ENCODE measurements at places on chromosomes 2 and 18.

DNA sequence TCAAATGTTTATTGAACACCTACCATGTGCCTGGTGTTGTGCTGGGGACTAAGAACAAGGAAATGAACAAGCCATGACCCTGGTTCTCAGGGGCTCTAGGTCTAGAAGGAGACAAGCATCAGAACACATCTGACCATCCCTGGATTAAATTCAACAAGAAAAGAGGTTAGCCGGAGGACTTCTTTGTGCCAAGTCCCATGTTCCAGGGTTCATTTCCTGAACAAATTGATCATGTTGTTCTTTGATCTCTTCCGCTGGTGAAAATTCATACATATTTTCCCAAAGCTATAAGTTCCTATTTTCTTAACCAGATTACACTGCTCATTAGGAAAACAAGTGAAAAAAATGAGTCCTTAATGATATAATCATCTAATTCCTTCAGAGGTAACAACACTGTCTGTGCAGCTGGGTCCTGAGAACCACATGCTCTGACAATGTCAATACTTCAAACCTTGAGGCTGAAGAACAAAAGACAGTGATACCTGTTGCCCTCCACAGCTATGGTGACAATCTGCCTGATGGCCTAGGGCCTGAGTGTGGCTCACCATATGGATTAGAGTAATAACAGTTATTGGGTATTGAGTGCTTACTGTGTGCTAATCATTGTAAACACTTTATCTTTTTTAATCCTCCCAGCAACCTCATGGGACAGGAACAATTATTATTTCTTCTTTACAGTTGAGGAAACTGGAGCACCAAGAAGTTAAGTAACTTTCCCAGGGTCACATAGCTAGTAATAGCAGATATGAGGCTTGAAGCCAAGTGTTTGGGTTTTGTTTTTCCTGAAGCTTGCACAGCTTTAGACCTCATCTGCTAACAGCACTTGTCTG is 24.6 kb upstream of the INO80C start:
- no peak for DNase-seq

DNA sequence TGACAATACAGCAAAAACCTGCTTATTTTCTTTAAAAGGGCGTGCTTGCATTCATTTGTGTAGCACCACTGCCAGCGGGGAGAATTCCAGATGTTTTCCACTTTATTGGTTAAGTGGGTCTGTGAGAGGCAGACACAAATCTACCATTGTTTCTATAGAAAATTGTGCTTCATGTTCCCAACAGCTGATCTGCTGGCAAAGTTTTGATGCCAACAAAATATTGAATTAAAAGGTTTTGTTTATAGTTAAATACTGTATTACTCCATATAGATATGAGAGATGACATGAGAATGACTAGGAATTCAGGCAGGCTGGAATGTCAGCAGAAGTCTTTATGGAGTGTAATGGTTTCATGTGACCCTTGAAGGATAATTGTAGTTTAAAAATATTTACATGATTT is 182.7 kb downstream of the MC4R start:
- DNase-seq = no peak

DNA sequence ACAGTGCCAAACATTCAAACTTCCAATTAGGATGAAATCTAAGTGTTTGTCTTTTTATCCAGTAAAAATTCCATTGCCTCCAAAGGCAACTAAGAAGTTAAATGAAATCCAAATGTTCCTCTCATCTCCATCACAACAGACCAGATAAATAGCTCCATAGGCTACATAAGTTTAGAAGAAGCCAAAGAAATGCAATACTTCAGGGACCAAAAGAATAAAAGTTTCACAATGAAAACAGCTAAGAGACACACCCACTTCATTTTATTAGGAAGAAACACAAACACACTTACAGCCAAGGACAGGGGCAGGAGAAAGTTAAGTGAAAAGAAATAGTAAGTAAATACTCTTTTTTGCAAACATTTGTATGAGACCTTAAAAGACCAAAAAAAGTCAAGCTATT is 88.5 kb upstream of the CCDC150 start:
- no peak for DNase-seq

GRCh38 chr2:177314194-177314593 is 49.7 kb upstream of the NFE2L2 start:
- DNase-seq = no peak

DNA sequence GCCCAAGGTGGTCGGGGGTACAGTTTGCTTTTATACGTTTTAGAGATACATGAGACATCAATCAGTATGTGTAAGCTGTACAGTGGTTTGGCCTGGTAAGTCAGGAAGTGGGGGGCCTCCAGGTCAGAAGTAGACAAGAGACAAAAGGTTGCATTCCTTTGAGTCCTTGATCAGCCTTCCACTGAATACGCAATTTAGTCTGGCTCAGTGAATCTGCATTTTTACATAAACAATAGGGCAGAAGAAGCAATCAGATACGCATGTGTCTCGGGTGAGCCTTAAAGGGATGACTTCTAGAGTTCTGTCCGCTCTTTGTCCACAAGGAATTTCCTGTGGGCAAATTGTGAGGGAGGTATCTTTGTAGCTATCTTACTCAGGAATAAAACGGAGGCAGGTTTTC is 87.2 kb downstream of the SOWAHC start:
- DNase-seq = no peak

- no peak for DNase-seq
These were observed 81.8 kb upstream of the ADAM23 start for GRCh38 chr2:206361407-206362045.

GRCh38 chr2:98908931-98909316 is 27.1 kb downstream of the CRACDL start:
- DNase-seq = no peak

DNA sequence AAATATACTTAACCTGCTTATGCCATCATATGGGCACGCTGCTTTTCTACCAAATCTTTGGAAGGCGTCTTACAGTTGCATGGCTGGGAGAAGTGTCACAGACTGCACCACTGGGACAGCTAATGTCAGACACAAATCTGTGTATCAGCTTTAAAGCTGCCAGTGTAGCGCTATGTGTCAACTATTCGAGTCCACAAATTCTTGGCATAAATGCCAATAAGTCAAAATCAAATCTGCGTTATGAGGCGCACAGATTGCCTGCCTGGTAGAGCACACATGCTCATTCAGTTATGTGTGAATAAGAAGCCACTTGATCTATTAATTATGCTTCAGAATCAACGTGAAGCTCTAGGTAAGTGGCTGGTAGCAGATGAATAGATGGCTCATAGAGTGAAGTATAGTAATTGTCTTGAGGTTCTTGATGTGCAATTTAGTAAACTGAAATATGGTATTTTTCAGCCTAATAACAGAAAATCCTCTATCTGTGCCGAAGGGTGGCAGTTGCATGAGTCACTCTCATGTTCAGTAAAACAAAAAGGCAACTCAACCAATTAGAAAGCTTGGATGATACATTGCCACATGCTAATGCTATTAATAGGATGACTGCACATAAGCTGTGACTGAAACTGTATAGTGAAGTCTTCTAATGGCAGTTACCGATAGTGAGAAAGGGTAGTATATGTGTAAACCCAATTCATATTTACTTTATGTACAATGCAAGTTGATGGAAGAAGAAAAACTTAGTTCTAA is 52.0 kb downstream of the DCC start:
- DNase-seq = no peak

DNA sequence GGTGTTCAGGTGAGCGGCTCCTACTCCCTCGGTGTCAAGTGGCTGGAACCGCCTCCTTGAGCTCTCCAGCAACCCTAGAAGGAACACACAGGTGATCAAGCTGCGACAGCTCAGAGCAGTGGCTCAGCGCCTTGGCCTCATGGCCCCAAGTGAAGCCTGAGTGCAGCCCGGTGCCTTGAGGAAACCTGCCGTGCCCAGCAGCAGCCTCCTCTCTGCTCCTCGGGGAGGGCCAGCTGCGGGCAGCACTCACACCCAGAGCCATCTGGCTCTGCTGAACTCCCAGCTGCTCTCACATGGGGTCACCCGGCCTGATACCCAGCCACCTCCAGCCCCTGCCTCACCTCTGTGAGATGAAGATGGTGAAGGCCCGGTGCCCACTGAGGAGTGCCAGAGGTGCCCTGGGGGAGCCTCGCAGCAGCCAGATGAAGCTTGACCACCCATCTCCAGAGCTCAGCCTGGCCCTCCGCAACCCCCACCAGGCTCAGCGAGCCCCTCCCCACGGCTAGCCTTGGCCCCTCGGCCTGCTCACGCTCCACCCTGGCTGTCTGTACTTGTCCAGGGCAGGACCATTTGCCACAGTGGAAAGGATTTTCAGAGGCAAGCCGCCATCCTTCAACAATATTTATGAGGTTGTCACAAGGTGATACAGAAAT is 70.6 kb upstream of the RAB6C start:
- DNase-seq = no peak

- DNase-seq = no peak
These were observed 13.0 kb downstream of the MCM6 start for GRCh38 chr2:135863233-135863632.

GRCh38 chr2:240212425-240213225 is 72.2 kb upstream of the OTOS start:
- no peak for DNase-seq

GRCh38 chr18:9561759-9562158 is 52.6 kb downstream of the PPP4R1 start:
- DNase-seq = no peak

- DNase-seq = no peak
These were observed 109.5 kb downstream of the FMNL2 start for GRCh38 chr2:152444448-152444847.

DNA sequence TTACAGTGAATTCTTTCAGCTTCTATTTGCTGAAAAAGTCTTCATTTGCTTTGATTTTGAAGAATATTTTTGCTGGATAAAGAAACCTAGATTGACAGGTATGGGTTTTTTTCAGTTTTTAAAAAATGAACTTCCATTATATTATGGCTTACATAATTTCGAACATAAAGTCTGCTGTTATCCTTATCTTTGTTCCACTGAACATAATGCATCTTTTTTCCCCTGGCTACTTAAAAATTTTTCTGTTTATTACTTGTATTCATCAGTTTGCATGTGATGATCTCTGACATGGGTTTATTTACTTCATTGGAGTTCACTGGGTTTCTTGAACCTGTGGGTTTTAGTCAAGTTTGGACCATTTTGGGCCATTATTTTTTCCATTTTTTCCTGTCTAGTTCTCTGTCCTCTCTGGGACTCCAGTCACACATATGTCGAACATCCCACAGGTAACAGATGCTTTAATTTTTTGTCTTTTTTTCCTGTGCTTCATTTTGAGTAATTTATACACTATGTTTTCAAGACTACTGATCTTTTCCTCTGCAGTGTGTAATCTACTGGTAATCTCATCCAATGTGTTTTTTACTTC is 33.1 kb downstream of the SEC11C start:
- DNase-seq = no peak

DNA sequence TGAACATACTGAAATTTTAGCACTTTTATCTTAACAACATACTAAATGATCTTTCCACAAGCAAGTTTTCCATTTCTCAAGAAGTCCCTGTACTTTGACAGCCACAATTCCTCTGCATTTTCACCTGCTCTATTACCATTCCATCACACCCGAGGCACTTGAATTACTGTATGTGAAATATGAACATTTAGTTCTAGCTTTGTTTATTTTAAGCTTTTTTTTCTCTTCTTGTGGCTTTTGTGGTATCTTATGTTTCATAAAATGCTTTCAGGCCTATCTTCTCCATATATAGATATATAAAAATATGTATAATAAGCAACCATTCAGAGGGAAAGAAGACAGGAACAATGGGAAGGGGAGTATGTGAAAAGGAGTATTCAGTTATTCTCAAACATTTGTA is 693.9 kb downstream of the SATB2 start:
- no peak for DNase-seq

GRCh38 chr2:15992457-15993231 is 52.3 kb downstream of the MYCN start:
- DNase-seq = no peak

DNA sequence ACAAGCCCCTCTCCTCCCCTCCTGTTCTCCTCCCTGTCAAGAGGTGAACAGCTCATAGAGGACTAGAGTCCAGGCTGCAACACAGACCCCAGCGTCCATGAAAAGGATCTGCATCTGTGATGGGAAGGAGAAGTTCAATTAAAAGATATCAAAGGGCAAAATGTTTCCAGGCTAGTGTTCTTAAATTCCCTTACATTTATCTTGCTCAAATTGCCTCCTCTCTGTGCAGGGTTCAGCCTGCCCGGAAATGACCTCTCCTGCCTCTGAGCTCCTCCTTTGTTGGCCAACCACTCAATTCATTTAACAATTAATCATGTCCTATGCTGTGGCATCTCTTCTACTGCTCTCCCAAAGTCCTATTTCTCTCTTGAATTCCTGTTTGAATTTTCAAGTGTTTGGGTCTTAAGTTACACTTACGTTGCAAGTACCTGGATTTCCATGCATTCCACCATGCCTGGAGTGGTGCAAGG is 105.3 kb downstream of the TSN start:
- DNase-seq = no peak

All from iPS DF 6.9 (cell line).